ENCODE measurements at places on chromosomes 16 and 17.

GRCh38 chr17:41610965-41611640 is 1.5 kb downstream of the KRT16 start:
- DNase-seq = no peak

GRCh38 chr16:85731179-85731578 is 19.7 kb downstream of the C16orf74 start:
- DNase-seq = no peak

DNA sequence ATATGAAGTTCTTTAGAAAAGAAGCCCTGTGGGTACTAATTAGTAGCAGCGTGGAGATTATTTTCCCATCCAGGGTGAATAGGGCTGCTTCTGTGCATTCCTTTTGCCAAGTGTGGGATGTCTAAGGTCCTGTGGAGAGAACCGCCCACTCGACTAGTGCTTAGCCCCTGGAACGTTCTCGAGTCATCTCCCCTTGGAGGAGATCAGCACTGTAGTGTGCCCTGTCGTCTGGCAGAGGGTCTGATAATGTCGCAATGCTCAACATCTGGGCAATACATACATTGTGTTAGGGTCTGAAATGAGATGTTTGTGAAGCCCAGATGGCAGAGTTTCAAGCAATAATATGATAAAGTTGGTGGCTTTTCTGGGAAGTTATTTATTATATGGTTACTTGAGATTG is 64.8 kb downstream of the SPECC1 start:
- DNase-seq = no peak

DNA sequence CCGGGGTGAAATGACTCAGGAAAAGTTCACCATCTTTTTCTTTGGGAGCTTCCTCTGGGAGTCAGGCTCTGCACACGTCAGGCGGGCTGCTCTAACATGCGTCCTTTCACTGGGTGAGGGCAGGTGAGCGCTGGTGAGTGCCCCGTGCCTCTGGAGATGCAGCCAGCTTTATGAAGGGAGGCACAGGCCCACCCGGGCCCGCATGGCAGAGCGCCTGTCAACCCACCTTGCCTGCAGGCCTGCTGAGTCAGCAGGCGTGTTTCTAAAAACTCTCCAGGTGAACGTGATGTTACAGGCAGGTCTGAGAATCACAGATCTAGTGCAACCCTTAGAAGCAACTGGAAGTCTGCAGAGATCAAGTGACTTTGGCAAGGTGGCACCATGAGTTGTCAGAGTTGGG is 18.4 kb downstream of the MAP1LC3B start:
- no peak for DNase-seq

GRCh38 chr16:87096746-87097333 is 220.4 kb downstream of the C16orf95 start:
- DNase-seq = no peak

DNA sequence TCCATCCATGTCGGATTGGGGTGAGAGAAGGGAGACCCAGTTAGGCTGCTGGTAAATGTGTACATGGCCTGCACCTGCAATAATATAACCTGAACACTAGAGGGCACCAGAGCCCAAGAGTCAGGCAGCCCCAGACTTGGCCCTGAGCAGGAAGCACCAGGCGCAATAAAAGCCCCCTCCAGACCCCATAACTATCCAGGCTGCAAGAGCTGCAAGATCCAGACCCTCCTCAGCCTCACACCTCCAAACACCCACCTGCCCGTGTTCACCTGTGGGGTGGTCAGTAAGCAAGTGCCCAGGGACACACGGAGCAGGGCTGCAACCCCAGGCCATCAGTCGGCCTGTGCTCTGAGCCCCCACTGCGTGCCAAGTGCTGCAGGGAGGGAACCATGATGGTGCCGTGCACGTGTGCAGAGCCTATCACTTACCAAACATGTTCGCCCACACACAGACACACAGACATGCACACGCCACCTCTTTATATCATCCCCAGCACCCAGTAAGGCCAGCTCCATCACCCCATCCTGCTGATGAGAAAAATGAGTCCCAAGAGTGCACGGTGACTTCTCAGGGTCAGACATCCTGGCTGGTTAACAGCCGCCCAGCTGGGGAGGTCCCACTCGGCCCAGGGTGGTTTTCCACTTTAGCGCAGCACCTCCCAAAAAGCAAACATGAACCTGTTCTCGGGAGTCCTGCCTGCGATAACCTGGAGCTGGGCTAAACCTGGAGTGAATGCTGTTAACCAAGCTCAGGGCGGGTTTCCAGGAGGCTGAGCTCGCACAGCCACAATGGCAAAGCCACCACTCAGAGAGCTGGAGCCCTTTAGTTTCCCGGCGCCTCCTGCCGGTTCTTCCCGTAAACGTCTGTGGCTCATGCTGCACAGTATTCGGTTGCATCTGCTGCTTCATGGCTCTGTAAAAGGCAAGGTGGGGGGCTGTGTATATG is 439.8 kb downstream of the SOX9 start:
- DNase-seq = peak; percentile 51

DNA sequence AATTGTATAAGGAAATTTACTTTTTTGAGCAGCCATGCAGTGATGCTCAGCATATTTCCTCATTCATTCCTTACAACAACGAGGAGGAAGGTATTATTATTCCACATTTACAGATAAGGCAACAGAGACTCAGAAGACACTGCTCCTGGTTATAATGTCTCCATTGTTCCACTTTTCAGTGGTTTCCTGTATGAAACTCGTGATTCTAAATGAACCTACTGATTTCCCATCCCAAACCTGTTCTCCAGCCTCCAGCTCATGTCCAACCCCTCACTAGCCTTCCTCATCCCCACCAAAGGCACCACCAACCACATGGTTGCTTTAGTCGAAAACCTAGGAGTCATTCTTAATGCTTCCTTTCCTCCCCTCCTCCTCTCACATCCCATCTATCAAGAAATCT is 12.5 kb upstream of the ERCC4 start:
- DNase-seq = no peak

DNA sequence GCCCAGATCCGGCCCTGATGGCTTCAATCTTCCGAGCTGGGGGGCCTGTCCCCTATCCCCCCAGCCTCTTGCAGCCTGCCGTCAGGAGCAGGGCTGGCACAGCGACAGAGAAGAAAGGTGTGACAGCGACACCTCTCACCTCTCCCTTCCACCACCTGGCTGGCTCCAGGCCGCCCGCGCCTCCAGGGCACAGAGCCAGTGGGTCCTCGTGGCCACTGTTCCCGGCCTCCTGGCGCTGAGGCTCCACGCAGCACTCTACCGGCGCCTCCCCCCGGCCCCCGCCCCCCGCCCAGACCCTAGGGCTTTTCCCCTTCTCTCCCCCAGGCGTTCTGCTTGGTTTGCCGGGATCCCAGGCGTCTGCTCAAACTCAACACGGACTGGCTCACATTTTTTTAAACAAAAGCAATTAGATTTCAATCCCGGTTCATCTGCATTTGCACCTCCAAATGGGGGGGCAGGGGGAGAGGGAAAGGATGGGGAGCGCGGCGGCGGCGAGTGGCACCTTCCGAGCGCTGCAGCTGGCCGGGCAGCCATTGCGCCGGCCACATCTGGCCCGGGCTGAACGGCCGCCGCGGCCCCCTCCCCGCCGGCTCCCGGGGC is 12.8 kb upstream of the CBX8 start:
- DNase-seq = peak; percentile 43

DNA sequence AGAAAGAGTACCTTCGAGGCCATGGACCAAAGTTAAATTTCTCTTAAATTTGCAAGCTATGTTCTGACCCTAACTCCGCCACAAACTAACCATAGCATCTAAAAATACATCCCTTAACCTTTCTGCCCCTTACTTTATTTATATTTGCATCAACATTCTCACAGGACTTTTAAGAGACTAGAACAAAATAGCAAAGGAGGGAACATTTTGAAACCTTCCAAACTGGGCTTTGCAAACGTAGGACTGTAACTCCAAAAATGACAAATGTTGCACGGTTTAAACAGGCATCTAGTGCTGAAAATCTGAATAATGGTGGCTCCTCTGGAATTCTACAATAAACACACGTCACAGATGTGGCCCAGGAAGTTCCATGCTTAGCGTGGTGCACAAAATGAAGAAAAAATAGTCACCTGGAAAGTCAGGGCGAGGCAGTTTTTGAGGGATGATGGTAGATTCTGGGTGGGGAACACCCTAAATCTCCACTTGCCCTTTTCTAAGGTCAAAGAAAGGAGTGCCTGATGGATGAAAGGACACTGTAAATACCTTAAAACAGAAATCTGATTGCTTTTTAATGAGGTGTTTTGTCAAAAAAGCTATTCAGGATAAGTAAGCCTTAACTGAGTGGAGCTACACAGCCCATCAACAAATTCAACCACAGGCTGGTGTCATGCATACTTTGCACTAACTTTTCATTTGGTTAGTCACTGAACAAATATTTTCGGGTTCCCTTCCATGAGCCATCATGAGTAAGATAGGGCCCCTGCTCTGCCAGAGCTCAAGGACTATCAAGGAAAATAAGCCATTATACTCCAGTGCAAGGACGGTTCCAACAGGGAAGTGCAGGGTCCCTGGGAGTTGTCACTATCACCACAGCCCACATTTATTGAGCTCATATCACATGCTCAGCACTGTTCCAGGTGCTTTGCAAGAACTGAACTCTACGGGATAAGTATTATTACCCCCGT is 21.2 kb downstream of the ARHGAP17 start:
- no peak for DNase-seq

GRCh38 chr17:32015245-32016013 is 8.2 kb downstream of the LRRC37B start:
- DNase-seq = peak; percentile 88

GRCh38 chr17:12637015-12637414 is 28.7 kb upstream of the MYOCD start:
- DNase-seq = no peak

- DNase-seq = no peak
Measured at GRCh38 chr17:75758131-75758905, 6.7 kb downstream of the GALK1 start.

DNA sequence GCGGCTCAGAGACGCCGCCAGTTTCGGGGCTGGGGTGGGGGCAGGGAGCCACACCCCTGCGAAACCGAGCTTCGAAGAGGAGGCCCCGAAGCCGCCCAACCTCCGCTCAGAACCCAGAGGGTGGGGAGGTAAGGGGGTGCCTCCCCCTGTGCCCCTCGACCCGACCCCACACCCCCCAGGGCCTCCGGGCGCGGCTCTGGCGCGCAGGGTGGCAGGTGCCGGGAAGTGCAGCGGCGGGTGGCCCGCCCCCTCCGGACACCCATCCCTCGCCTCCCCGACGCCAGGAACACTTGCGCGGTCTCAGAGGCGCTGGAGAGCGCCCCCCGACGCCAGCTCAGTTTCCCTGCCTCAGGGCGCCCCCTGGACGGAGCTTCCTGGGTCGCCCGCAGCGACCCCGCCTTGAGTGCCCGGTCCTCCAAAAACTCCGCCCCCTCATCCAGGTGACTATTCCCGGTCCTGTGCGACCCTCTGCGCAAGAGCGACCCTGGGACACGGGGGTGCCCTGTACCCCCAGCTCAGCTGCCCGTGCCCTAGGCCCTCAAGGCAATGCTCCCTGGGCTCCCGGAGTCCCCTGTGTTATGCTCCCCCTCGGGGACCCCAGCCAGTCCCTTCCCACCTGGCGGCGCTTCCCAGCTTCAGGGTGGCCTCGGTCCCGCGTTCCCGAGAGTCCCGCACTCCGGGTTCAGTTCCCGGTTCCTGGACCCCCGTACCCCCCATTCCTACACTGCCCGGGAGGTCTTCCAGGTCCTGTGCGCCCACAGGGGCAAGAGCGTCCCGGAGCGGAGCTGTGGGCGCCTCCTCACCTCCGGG is 562 bp downstream of the PPL start:
- peak; percentile 26 for DNase-seq

GRCh38 chr16:1908184-1908583 is 10.0 kb downstream of the HS3ST6 start:
- no peak for DNase-seq

DNA sequence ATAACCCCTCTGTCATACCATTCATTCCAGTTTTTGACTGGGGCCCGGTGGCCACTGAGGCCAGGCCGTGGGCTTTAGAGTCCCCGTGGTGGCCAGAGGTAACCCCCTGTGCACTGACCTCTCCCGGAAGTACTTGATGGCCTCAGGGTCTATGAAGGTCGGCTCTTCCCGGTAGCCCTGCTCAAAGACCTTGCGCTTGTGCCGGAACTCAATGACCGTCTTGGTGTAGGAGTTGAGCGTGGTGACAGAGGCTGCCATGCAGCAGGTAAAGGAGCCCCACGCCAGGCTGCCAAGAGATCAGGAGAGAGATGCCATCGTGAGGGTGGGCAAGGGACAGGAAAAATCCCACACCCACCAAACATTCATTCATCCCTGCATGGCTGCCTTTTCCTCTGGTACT is 234.8 kb downstream of the GSG1L start:
- DNase-seq = no peak

- DNase-seq = no peak
Measured at GRCh38 chr17:32928586-32929535, 908 bp downstream of the TMEM98 start.

- no peak for DNase-seq
Measured at GRCh38 chr17:55768936-55769624, 18.2 kb downstream of the PCTP start.

- no peak for DNase-seq
Measured at GRCh38 chr17:34614698-34615097, 35.3 kb downstream of the TMEM132E start.

- peak; percentile 76 for DNase-seq
Measured at GRCh38 chr17:46851029-46851741, at the start of gene WNT9B. Gene WNT9B, plus strand, starts transcription at chr17:46851583. Its CDS starts 56 bp downstream, at chr17:46851639.

DNA sequence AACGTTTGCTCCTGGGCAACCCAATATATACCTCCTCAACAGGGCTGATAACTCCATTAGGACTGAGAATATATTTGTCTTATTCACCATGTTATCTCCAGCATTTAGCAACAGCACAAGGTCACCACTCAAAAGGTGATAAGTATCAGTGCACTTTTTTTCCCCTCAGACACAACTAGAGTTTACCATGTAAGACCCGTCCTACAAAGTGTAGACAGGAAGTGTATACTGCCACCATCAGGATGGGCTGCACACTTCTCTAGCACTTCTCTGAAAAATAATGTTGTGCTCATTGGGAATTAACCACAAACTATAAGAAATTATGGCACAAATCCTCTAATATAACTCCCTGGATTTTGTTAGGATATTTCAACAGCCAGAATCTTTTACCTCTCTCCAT is 5.7 kb upstream of the VAT1L start:
- no peak for DNase-seq

DNA sequence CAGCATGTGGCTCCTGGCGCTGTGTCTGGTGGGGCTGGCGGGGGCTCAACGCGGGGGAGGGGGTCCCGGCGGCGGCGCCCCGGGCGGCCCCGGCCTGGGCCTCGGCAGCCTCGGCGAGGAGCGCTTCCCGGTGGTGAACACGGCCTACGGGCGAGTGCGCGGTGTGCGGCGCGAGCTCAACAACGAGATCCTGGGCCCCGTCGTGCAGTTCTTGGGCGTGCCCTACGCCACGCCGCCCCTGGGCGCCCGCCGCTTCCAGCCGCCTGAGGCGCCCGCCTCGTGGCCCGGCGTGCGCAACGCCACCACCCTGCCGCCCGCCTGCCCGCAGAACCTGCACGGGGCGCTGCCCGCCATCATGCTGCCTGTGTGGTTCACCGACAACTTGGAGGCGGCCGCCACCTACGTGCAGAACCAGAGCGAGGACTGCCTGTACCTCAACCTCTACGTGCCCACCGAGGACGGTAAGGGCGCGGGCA is 645 bp downstream of the NLGN2 start:
- DNase-seq = no peak

DNA sequence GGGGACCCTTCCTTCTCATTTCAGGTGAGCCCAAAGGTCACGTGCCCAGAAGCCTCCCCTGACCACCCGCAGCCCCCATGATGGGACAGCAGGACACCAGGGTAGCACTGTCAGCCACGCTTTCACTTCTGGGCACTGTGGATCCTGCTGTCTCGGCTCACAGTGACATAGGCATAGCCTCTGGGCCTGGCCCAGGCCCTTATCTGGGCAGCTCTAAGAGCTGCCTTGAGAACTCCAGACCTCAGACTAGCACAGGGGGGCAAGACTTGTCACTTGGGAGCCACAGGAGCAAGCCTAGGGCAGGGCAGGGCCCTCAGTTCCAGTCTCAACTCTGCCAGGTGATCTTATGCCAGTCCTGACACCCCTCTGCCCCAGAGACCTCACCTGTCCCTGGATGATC is 4.7 kb downstream of the NATD1 start:
- DNase-seq = no peak
